Naive thymus-derived CD8-positive, alpha-beta T cell (primary cell): ENCODE measurements at places on chromosomes 4 and X. TPM values are rescaled to one million over a fixed set of nuclear protein-coding genes. Genes with fewer than 3 reads are reported as not detected.

The RBPJ gene
- total RNA-seq, result 56.2 TPM

The SOX3 gene
- total RNA-seq, result not detected

The ZNF280C gene
- total RNA-seq, result 6.7 TPM

The PRDM5 gene
- total RNA-seq, result 3.8 TPM

The MAD2L1 gene
- total RNA-seq, result 8.7 TPM

The XPNPEP2 gene
- not detected for total RNA-seq

The BGN gene
- not detected for total RNA-seq

The NEIL3 gene
- not detected for total RNA-seq

The IBSP gene
- not detected for total RNA-seq

The CXorf65 gene
- 40.4 TPM for total RNA-seq

The FMR1NB gene
- total RNA-seq, result not detected

The CYTL1 gene
- not detected for total RNA-seq

The TLR1 gene
- total RNA-seq, result 11.1 TPM

The CT45A10 gene
- not detected for total RNA-seq

The MAOB gene
- total RNA-seq, result not detected

The ASMT gene
- not detected for total RNA-seq

The ANKRD50 gene
- 0.93 TPM for total RNA-seq

The PLP2 gene
- total RNA-seq, result 6.7 TPM

The GLRA2 gene
- total RNA-seq, result not detected

The SPANXB1 gene
- not detected for total RNA-seq

The ERCC6L gene
- total RNA-seq, result 0.22 TPM

The TMEM271 gene
- total RNA-seq, result not detected

The FOXR2 gene
- not detected for total RNA-seq

The SHROOM3 gene
- total RNA-seq, result not detected

The MGARP gene
- 0.27 TPM for total RNA-seq

The CSN1S1 gene
- not detected for total RNA-seq
